Left ventricle myocardium inferior (tissue), 1 donor: ENCODE measurements at places on chromosomes 13 and 19. TPM values are rescaled to one million over a fixed set of nuclear protein-coding genes. Genes with fewer than 3 reads are reported as not detected.

The ZNF568 gene
- total RNA-seq: 7.1 TPM

The OR7A5 gene
- not detected for total RNA-seq

The OR10H5 gene
- total RNA-seq: not detected

The COG6 gene
- 33.4 TPM for total RNA-seq

DNA sequence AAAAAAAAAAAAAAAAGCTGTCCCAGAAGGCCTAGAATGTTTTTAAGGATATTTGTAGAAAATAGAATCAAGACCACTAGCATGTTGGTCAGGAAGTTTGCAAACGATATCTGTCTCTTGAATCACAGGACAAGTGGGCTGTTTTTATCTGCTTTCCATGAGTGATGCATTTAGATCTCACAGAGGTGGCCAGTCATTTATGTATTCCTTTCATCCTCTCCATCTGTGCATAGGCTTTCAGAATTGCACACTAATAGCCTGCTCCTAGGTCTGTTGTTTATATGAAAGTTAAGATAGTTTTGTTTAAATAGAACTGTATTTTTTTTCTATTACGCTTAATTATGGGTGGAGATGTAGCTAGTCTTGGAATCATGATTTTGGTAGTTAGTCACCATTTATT, 289.5 kb downstream of the SHISA2 start:
- peaks cover 38% of the 10 kb centered on the region for H3K27me3 ChIP-seq
- no peak overlapping the region for H3K27ac ChIP-seq
- no peak for DNase-seq

GRCh38 chr13:107076801-107077200, 508.9 kb upstream of the ARGLU1 start:
- no peak overlapping the region for H3K4me3 ChIP-seq
- no peaks in the 10 kb centered on the region for H3K36me3 ChIP-seq
- DNase-seq: no peak
- H3K27me3 ChIP-seq: no peaks in the 10 kb centered on the region
- H3K4me1 ChIP-seq: peaks cover 11% of the 10 kb centered on the region
- no peak overlapping the region for H3K27ac ChIP-seq

DNA sequence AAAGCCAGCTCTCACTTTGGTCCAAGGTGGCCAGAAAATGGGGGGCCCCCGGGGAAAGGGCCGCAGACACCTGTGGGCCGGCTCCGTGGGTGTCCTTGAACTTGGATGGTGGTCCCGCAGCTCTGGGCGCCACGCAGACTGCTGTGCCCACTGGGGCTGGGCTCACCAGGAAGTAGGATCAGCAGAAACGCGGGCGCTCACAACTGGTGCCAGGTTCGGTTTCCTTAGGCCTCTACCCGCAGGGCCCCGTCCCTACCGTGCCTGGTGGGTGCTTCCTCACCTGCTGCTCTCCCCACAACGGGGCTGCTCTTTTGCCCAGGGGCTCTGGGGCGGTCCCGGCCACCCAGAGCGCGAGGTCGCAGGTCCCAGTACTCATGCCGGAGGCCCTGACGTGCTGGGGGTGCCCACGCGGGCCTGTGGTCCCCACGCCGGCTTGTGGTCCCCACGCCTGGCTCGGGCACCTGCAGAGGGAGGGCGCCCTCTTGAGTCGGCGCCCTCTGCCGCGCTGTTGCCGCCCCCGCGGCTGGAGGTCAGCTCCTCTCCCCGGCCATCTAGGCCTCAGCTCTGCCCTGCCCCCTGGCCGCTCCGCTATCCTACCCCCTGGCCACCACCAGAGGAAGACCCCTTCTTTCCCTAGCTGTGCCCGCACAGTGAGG, 1303.6 kb downstream of the UQCRFS1 start:
- peaks cover 17% of the 10 kb centered on the region for H3K27me3 ChIP-seq
- no peaks in the 10 kb centered on the region for H3K36me3 ChIP-seq
- DNase-seq: no peak
- H3K27ac ChIP-seq: no peak overlapping the region
- H3K4me3 ChIP-seq: no peak overlapping the region
- no peaks in the 10 kb centered on the region for H3K4me1 ChIP-seq

DNA sequence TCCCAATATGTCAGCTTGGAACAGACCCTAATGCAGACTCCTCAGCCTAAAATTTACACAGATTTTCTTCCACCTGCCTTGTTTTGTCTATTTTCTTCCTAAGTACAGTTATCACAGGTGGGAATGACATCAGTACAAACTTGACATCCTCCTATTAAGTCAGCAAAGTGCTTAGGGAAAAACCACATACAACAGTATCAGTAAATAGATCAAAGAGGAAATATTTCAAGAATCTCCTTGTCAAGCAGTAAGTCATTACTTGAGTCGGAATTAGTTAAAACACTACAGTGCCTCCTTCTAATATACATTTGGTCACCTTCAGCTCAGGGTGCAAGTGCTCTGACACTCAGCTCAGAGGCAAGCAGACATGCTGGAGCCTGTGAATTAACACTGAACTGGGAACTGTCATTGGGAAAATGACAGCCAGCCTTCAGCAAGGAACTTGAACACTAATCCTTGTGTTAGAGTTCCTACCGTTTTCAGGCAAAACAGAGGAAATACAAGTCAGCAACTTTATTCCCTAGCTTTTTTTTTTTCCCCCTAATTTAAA, 394.3 kb upstream of the HTR2A start:
- H3K27ac ChIP-seq: no peak overlapping the region
- no peaks in the 10 kb centered on the region for H3K4me1 ChIP-seq
- no peaks in the 10 kb centered on the region for H3K27me3 ChIP-seq
- H3K4me3 ChIP-seq: no peak overlapping the region

- DNase-seq: no peak
- no peak overlapping the region for H3K27ac ChIP-seq
- peaks cover 79% of the 10 kb centered on the region for H3K36me3 ChIP-seq
- no peak overlapping the region for H3K4me3 ChIP-seq
Measured at GRCh38 chr19:21047716-21048115, 27.3 kb downstream of the ZNF430 start.

DNA sequence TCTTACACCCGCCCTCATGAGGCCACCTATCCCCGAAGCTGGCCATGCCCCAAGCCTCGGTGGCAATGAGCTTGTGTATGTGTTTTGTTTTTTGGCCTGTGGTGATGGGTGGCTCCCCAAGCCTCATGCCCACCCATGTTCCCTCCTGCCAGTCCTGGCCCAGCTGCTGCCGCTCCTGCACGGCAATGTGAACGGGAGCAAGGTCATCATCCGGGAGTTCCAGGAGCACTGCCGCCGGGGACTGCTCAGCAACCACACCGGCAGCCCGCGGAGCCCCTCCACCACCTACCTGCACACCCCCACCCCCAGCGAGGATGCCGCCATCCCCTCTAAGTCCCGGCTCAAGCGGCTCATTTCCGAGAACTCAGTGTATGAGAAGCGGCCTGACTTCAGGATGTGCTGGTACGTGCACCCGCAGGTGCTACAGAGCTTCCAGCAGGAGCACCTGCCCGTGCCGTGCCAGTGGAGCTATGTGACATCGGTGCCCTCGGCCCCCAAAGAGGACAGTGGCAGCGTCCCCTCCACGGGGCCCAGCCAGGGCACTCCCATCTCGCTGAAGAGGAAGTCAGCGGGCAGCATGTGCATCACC, 24.6 kb downstream of the UBXN6 start:
- H3K4me3 ChIP-seq: no peak overlapping the region
- no peaks in the 10 kb centered on the region for H3K4me1 ChIP-seq
- H3K27ac ChIP-seq: no peak overlapping the region
- H3K36me3 ChIP-seq: peaks cover 35% of the 10 kb centered on the region
- DNase-seq: no peak

DNA sequence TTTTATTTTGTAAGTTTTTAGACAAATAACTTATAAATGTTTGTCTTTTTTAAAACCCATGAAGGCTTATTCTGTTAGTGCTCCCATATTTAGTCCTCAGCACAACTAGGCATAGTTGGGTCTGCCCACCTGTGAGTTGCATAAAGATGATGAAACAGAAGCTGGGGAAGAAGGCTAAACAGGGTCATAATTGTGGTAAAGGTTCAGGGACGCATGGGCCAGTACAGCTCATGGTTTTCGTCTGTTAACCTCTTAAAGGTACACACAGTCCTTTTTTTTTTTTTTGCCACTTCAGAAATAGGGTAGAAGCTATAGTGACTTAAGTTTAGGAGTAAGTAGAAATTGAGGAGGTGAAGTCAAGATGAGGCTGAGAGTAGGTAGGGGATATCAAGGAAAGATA, 58.3 kb downstream of the TM9SF2 start:
- no peak overlapping the region for H3K4me3 ChIP-seq
- no peaks in the 10 kb centered on the region for H3K4me1 ChIP-seq
- H3K27ac ChIP-seq: no peak overlapping the region

DNA sequence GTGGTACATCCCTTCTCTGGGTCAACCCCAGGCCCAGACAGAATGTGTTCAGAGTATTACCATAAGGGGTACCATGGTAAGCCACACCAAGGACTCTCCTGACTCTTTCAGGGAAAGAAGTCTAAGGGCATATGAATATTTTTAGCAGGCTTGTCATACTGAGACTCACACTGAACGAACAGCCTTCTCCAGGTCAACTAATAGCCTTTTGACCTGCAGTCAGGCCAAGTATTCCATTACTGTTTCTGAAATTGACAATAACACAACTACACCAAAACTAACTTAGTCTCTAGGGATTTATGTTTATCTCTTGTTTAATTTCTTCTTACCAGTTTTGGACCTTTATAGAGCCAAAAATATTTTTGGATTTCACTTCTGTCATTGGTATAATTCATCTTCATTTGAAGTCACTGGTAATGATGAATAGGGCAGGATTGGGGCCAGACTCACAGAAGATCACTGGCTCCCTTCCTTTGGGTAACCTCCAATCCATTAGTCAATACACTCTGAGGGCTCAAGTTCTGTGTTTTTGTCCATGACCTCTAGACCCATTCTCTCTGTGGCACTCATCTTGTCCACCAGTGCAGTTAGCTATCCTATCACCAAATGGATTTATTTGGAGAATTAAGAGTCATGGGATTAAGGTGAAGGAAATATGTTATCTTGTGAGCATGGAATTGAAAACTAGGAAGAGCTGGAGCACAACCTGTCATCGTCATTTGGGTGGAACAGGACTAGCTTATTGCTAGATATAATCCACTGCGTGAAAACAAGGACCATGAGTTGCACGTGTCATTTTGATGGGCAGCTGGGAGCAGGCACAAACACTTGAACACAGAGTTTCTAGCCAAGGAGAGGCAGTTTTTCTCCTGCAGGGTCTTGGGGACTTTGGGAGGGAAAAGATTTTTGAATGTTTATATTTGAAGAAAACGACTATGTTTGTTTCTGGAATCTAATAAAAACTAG, 313.3 kb downstream of the DCLK1 start:
- no peak overlapping the region for H3K27ac ChIP-seq
- no peaks in the 10 kb centered on the region for H3K36me3 ChIP-seq
- no peak overlapping the region for H3K4me3 ChIP-seq
- no peaks in the 10 kb centered on the region for H3K27me3 ChIP-seq
- no peaks in the 10 kb centered on the region for H3K4me1 ChIP-seq
- DNase-seq: no peak

- H3K4me3 ChIP-seq: no peak overlapping the region
- peaks cover 2% of the 10 kb centered on the region for H3K4me1 ChIP-seq
- no peaks in the 10 kb centered on the region for H3K36me3 ChIP-seq
- DNase-seq: no peak
- H3K27me3 ChIP-seq: no peaks in the 10 kb centered on the region
Measured at GRCh38 chr13:40330950-40331349, 335.5 kb downstream of the FOXO1 start.

GRCh38 chr13:88125055-88125454, 453.9 kb downstream of the SLITRK5 start:
- H3K27me3 ChIP-seq: no peaks in the 10 kb centered on the region
- no peak overlapping the region for H3K27ac ChIP-seq
- H3K4me1 ChIP-seq: no peaks in the 10 kb centered on the region
- DNase-seq: no peak
- H3K36me3 ChIP-seq: no peaks in the 10 kb centered on the region

DNA sequence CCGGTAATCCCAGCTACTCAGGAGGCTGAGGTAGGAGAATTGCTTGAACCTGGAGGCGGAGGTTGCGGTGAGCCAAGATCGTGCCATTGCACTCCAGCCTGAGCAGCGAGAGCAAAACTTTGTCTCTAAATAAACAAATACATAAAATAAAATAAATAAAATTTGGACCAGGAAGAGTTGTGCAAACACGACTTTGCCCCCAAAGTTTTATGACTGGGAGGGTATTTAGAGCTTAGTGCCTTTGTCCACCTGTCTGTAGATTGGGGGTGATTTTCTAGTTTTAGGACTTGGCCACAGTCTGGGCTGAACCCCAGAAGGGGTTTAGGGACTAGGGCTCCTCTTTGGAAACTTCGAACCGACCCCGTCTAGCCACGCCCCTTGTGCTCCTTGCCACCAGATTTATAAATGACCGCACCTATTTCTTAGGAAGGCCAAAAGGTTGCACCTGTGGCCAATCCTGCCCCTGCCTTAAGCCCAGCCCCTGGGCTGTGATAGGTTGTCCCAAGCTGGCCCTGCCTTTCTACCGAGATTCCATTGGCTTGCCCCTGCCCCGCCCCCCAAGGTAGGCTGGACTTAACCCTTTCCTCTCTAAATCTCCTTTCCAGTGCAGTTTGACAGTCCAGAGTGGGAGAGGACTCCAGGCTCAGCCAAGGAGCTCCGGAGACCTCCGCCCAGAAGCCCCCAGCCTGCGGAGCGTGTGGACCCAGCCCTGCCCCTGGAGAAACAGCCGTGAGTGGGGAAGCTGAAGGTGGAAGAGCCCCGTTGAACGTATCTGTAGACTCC, 5.3 kb downstream of the SHD start:
- no peak for DNase-seq
- H3K36me3 ChIP-seq: no peaks in the 10 kb centered on the region
- H3K4me1 ChIP-seq: peaks cover 9% of the 10 kb centered on the region
- peaks cover 82% of the 10 kb centered on the region for H3K27me3 ChIP-seq

- H3K27ac ChIP-seq: no peak overlapping the region
- peaks cover 4% of the 10 kb centered on the region for H3K27me3 ChIP-seq
- no peaks in the 10 kb centered on the region for H3K36me3 ChIP-seq
Measured at GRCh38 chr19:24000656-24001055, 86.0 kb downstream of the ZNF726 start.

DNA sequence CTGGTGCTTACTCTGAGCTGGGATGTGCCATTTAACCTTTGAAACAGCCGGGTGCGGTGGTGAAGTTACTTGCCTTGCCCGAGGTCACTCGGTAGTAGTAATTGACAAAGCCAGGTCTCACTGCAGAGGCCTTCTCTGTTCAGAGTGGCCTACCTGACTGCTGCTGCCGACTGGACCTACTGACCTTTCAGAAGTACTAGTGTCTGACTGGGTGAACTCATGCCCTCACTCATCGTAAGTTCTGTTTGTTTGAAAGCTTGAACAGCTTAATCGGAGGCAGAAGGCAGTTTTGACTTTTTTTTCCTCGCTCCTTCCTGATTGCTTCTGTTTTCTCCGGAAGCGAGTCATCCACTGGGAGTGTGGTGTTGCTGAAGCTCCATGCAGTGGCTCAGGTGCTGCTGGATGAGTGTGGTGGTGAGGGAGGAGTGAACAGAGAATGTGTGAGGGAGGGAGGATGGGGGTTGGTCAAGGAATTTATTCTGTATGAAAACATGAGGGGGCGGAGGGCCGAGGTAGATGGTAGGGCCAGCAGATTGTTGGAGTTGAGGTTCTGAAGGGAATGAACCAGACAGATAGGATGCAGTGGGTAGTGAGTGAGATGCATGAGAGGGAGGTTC, 2.7 kb downstream of the SPINT2 start:
- no peaks in the 10 kb centered on the region for H3K36me3 ChIP-seq
- peaks cover 11% of the 10 kb centered on the region for H3K27me3 ChIP-seq
- H3K27ac ChIP-seq: no peak overlapping the region
- H3K4me1 ChIP-seq: peaks cover 13% of the 10 kb centered on the region
- DNase-seq: no peak
- H3K4me3 ChIP-seq: no peak overlapping the region
